GM13977 (cell line): ENCODE measurements at places on chromosomes 7 and 10.

GRCh38 chr10:3009341-3009740, 58.0 kb upstream of the PFKP start:
- DNase-seq: no peak

DNA sequence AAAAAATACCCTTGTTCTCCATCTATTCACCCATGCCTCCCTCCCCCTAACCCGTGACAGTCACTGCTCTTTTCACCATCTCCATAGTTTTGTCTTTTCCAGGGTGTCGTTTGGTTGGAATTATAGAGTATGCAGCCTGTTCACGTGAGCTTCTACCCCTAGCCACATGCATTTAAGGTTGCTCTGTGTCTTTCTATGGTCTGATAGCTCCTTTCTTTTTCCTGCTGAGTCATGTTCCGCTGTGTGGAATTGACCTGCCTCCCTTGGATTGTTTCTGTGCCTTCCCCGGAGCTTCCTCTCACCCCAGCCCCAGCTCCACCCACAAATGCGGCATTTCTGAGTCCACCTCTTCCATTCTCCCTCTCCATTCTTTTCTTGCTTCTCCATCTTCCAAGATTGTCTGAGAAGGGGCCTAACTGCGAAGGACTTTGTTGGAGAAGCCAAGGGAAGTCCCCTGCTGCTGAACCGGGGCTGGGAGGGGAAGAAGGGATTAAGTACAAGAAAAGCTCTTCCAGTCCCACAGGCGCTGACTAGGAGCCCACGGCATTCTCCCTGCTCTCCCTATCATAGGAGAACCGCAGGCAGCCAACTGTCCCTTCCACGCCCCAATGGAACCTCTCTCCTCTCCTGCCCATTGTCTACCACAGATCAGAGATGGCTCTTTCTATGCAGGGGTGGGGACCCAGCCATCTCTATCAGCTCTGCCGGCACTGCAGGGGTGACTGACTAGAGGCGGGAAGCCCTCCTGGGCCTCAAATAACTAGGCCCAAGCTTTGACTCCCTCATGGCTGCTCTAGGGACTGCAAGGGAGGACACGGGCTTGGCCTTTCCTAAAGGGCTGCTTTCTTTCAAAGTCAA, 87.5 kb upstream of the ANLN start:
- DNase-seq: no peak

GRCh38 chr7:16080131-16080530, 341.2 kb downstream of the CRPPA start:
- DNase-seq: no peak

GRCh38 chr7:30668102-30668501, 14.2 kb downstream of the CRHR2 start:
- DNase-seq: no peak

GRCh38 chr10:4109469-4109868, 324.5 kb upstream of the KLF6 start:
- no peak for DNase-seq

GRCh38 chr10:30781670-30782121, 152.1 kb upstream of the LYZL2 start:
- no peak for DNase-seq
